ENCODE measurements at places on chromosomes 1 and 21.

DNA sequence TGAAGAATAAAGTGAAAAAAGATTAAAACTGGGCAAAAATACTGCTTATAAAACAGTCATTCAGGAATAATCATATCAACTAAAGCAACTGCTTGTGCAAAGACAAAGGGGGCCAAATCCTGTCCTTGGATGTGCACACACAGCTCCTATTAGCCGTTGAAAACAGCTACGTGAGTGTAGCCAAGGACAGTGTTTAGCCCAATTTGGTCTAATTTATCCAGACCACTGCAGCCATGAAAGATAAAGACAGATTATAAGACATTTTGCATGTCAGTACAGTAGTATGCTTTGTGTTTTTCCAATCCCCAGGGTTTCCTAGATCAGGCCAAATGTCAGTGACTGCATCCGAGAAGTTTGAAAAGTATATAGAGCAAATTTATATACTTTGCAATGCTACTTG is 146.3 kb upstream of the PKN2 start:
- DNase-seq, result no peak

GRCh38 chr1:221045842-221046831 is 166.9 kb downstream of the HLX start:
- DNase-seq, result no peak

DNA sequence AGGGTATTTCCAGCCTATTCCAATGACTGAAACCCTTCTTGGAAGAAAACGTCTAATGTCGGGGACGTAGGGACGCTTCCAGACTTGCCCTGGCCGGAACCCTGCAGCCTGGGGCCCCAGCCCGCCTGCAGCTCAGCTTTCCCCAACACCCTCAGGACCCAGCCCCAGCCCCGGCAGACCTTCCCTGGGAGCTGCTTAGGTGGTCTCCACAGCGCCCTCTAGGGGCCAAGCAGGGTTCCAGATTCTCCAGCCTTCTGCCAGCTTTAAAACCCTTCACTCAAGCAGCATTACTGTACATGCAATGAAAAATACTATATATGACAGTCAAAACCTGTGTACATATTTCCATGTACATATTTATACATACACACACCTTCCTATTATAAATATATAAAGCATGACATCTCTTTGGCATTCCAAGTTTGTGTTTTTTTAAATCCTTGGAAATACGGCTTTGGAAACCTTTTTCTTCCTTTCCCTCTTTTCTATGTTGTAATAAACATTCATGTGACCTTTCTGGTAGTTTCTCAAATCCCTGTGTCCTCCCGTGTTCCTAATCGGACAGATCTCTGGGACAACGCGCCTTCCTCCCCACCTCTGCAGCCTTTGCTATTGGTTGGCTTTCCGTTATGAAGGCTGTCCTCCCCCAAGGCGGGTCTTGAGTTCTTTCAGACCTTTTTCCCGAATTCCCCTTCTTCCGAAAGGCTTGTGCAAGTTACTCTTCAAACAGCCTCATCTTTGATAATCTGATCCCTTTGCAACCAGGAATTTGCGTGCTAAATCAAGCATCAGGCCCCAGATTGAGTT is 60.3 kb downstream of the STUM start:
- DNase-seq, result peak; percentile 84

- DNase-seq, result no peak
Measured at GRCh38 chr1:21724098-21724497, 54.9 kb upstream of the RAP1GAP start.

DNA sequence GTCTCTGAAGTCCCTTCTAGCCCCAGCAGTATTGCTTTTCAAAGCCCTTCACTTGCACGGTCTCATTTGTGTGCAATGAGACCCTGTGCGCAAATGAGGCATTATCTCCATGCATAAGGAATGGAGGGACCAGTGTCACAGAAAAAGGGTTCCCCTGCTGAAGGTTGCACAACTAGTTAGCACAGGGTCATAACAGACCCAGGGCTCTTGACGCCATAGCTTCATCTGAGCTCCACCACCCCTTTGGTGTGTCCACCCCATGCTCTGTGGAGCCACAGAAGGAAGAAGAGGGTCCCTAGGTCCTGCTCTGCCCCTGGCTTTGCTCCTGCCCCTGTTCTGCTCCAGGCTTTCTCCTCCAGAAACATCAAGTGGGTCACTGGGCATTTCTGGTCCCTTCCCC is 12.6 kb downstream of the SH2D2A start:
- no peak for DNase-seq

GRCh38 chr1:197770243-197770642 is 5.0 kb downstream of the DENND1B start:
- DNase-seq, result no peak

GRCh38 chr1:2070016-2070415 is 19.8 kb downstream of the PRKCZ start:
- DNase-seq, result no peak

- DNase-seq, result no peak
Measured at GRCh38 chr1:201746156-201746555, 82.8 kb upstream of the IPO9 start.

GRCh38 chr1:27621051-27621920 is 13.7 kb downstream of the FGR start:
- DNase-seq, result no peak

DNA sequence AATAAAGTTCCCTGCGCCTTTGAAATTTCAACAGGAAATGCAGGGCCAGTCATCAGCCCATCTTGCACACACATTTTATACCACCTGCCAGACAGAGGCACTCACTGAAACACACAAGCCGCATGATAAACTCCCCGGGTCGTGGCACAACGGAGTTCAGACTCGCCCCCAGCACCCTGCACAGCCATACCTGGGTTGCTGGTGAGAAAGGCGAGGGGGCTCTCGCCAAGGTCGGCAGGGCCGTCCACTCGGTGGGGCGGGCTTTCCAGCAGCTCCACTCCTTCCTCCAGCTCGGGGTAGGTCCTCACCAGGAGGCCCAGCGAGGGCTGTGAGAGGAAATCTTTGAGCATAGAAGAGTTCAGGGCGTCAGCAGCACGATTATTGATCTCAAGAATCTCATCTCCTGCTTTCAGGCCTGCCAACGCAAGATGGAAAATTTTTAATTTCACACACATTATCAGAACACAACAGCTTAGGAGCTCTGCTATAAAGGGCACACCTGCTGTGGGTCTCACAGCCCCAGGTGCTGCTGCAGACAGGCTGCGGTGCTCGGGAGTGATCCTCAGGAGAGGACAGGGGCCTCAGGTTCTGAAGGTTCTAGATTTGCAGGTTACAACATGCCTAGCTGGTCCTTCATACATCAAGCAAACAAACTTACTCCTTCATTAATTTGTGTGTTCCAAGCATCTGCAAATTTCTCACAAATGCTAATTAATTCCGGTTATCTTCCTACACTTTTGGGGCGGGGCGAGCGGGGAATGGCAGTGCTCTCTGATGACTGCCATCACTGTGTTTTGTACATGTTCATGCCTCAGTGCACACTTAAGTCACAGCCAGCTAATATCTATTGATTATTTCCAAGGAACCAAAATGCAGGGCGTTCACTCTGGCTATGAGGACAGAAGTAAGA is 144.2 kb upstream of the KRTAP19-8 start:
- no peak for DNase-seq

DNA sequence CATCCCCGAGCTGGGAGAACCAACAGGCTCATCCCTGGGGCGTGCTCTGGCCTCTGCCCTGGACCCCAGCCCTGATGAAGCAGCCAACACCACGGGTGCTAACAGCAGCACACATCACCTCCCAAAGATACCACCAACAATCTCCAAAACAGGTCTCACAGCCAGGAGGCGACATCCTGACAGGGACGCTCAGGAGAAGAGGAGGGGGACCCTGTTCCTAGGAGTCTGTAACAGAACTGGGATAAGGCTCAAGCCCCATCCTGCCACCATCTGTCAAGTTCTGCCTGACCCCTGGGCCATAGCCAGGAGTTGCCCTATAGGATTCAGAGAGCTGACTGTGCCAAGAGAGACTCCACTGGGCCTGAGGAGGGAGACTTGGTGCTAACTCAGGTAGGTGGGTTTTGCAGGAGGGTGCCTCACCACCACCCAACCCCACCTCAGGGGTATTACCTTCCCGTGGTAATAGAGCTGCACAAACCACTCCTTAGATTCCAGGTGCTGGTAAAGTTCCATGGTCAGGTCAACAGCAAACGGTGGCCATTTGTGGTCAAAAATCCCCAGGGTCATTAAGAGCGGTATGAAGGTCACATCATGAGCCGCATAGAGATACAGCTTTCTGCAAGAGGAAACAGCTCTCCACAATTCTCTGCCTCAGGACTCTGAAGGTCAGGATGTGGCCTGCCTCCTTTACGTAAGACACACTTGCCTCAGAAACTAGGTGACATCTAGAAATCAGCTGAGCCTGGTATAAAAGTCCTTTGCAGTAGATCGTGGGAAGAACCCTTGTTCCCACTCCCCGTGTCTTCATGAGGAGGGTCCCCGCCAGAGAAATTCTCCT is 22.3 kb downstream of the ACP6 start:
- DNase-seq, result no peak

DNA sequence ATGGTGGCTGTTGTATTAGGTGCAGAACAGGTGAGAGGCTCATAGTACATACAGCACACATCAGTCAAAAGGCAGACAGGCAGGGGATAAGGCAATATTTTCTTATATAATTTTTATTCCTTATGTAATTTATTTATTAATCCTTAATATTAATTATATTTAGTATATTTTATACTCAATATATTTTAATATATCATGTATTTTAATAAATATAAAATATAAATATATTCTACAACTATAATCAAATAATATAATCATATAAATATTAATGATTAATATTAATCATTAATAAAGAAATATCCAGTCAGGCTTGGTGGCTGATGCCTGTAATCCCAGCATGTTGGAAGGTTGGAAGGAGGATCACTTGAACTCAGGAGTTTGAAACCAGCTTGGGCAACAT is 17.7 kb upstream of the ACBD3 start:
- DNase-seq, result no peak

DNA sequence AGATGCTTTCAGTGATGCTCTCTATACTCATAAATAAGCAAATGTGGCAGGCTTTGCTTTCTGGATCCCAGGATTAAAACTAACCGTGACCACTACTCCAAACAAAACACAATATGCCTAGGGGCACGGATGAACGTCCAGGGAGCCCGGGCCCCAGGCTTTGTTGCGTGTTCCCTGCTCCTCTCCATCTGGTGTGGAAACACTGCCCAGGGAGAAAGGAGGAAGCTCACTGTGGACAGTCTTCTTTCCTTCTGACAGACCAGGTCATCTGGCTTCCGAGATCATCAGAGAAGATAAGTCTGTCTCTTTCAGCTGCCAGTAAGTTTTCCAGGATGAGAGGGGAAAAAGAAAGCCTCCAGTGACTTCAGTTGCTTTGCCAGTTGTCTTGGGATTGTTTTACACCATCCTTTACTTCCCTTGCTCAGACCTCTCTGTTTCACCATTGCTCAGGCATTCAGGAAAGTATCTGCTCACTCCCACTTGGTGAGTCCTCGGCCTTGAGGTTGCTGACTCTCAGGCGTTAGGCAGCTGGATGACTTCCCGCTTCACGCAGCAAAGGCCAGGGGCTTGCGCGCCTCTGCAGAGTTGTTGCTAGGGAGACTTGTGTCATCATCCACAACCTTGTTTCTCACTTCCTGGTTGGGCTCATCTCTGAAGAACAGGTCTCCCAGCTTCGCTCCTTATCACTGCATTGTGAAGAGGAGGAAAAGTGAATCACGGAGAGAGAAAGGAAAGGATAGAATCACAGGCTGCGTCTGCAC is 20.6 kb upstream of the PGD start:
- DNase-seq, result no peak

DNA sequence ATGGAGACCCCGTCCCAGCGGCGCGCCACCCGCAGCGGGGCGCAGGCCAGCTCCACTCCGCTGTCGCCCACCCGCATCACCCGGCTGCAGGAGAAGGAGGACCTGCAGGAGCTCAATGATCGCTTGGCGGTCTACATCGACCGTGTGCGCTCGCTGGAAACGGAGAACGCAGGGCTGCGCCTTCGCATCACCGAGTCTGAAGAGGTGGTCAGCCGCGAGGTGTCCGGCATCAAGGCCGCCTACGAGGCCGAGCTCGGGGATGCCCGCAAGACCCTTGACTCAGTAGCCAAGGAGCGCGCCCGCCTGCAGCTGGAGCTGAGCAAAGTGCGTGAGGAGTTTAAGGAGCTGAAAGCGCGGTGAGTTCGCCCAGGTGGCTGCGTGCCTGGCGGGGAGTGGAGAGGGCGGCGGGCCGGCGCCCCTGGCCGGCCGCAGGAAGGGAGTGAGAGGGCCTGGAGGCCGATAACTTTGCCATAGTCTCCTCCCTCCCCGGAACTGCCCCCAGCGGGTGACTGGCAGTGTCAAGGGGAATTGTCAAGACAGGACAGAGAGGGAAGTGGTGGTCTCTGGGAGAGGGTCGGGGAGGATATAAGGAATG is 505 bp downstream of the LMNA start:
- DNase-seq, result peak; percentile 70

DNA sequence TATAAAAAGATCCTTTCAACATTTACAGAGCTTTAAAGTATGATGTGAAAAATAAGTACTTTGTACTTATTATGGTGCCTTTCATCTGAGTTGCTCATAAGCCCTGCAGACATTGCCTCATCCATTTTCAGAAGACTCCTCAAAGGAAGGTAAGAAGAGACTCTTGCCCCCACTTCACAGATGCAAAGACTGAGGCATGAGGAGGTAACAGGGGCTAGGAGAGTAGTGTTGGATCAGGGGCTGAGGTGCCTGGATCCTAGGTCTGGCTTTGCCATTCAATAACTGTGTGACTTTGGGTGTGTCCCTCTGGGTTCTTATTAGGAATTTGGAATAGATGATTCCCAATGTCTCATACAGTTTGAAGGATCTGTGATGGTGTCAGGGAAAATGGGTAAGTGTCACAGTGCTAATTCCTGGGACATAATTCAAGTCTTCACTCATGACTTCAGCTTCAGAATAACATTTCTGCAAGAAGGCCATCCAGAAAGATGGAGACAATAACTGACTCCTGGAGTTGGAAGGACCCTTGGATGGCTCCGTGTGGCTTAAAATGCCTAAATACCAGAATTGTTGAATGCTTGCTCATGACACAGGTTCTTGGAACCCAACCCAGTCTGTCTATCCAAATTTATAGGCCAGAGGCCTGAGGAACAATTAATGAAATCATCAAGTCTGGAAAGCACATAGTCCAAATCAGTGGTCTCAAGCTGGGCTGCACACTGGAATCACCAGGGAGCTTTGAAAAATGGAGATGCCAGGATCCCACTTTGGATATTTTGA is 93.1 kb upstream of the RUNX1 start:
- DNase-seq, result no peak

DNA sequence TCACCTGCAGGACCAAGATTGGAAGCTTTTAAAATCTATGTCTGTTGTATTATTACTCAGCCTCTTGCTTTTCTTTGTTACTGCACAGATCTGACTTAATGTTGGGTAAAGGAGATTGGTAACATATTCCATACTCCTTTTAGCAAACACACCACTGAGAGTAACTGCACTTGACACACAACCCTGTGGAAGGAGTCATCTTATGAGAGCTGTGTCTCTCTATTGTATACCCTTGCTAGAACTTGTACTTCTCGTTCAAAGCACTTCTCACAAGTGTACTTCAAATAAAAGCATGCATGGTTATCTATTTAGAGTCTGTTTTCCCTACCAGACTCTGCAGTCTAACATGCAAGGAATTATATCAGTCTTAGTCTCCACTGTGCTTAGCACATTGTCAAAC is 813.4 kb downstream of the ADGRL2 start:
- no peak for DNase-seq

- DNase-seq, result peak; percentile 10
Measured at GRCh38 chr1:16119504-16119903, 36.4 kb downstream of the EPHA2 start.

GRCh38 chr21:45410865-45411809 is 6.2 kb downstream of the COL18A1 start:
- DNase-seq, result no peak
